ENCODE measurements at places on chromosomes 5 and 9.

- DNase-seq = no peak
Observed at GRCh38 chr5:67094476-67095300, 101.9 kb downstream of the CD180 start.

- no peak for DNase-seq
Observed at GRCh38 chr9:95120781-95121370, 196.6 kb downstream of the FANCC start.

GRCh38 chr9:108688676-108689075 is 167.1 kb downstream of the ACTL7B start:
- no peak for DNase-seq

- DNase-seq = peak; percentile 3
Observed at GRCh38 chr5:32173267-32174010, 680 bp downstream of the GOLPH3 start.

DNA sequence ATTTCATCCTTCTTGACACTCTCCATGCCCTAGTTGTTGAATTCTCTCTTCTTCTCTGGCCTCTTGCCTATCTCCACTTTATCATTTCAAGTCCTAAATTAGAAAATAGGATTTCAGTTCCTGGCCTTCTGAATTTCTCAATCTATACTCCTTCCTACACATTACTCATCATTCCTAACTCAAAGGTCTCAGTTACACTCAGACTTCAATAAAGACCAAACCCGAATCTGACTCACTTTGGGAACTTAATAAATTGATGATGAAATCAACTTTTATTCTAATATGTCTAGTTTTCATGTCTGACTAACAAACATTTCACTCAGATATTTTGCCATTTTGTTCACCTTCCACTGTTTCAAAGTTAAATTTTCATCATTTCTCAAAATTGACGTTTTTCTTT is 113.6 kb upstream of the TSLP start:
- no peak for DNase-seq

DNA sequence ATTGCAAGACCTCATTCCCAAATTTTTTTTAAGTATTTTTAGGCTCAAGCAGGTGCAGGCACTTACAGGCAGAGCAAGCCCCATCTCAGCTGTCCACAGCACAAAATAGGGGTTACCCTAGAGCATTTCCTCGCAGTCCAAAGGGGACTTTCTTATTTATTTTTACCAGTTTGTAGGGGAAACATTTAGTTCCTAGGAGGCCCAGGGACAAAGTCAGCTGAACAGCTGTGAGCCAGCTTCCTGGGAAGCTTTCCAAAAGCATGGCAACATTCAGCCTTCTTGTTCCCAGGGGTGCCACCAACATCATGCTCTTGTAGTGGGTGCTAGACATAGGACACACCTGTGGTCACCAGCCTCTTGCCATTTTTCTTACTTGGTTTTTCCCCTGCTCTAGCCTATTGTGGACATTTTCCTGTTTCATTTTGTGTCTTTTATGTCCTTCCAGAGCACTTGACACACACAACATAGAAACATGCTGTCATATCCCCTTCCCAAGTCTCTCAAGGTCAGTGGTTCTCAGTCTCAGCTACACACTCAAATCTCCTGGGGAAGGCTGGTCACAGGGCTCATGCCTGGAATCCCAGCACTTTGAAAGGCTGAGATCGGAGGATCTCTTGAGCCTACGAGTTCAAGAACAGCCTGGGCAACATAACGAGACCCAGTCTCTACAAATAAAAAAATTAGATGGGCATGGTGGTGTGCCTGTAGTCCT is 38.2 kb downstream of the HAVCR1 start:
- DNase-seq = no peak

GRCh38 chr5:34857161-34857560 is 18.2 kb downstream of the TTC23L start:
- DNase-seq = no peak

GRCh38 chr5:118653183-118653582 is 335.2 kb downstream of the DTWD2 start:
- DNase-seq = no peak

Data from stimulated activated CD8-positive, alpha-beta memory T cell treated with anti-CD3 and anti-CD28 coated beads, Interleukin-12 subunit alpha, Interleukin-12 subunit beta, amount 100 ng/mL, for 1 hour (primary cell).